IMR-90 (cell line): ENCODE measurements at places on chromosomes 1 and 21. TPM values are rescaled to one million over a fixed set of nuclear protein-coding genes. Genes with fewer than 3 reads are reported as not detected.

- peak; percentile 83 for DNase-seq
These were observed 120.2 kb downstream of the ACTL8 start for GRCh38 chr1:17875171-17875881.

DNA sequence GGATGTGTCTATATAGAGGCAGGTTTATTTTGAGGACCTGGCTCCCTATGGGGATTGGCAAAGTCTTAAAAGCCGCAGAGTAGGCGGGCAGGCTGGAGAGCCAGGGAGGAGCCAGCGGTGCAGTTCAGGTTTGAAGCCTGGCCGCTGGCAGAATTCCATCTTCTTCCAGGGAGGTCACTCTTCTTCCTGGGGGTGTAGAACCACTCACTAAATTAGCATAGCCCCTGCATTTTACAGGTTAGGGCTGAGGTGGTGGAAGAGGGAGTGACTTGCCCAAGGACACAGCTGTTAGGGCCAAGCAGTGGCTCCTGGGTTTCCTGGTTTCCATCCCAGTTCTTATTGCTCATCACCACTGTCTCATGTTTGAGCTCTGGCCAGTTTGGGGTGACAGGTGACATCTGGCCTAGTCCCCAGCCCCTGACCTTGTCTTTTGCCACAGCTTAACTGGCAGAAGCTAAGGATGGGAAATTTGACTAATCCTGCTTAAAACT, 1.4 kb downstream of the PINK1 start:
- peak; percentile 25 for DNase-seq

DNA sequence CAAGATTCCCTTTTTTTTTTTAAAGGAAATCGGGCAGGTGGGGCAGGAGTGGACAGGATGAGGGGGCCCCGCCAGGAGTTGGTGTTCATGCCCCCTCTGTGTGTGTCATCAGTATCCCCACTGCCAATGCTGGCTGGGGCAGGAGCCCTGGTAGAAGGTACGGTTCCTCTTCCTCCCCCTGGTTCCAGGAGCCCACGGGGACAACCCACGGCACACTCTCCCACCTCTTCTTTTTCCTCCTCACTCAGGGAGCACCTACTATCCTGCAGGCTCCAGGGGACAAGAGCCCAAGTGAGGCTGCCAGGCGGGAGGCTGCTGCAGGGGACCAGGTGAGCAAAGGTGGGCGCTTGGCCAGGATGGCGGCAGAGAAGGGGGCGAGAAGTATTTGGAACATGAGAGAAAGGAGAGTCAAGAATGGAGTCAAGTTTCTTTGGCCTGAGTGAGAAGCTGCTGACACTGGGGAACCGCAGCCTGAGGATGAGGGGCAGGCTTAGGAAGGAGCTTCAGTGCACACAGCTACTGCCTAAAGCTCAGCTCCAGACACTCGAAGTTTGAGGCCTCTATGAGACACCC, 26.5 kb downstream of the ECE1 start:
- DNase-seq = no peak

DNA sequence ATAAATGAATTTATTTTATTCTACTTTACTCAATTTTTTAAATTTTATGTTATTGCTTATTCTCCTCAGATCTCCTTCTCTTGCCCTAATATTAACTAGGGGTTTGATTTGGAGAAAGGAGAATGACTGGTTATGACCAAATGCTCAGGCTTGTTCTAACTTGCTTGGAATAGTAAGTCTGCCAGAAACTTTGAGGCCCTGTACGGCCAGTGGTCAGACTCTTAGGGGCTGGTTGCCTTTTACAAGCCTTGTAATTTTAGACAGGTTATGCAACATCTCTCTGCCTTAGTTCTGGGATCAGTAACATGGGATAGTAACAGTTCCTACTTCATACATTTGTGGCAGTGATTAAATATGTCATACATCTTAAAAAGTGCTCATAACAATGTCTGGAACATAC, 279.5 kb downstream of the DUSP10 start:
- DNase-seq = no peak

GRCh38 chr1:90387805-90388204, 329.3 kb downstream of the BARHL2 start:
- DNase-seq = no peak

DNA sequence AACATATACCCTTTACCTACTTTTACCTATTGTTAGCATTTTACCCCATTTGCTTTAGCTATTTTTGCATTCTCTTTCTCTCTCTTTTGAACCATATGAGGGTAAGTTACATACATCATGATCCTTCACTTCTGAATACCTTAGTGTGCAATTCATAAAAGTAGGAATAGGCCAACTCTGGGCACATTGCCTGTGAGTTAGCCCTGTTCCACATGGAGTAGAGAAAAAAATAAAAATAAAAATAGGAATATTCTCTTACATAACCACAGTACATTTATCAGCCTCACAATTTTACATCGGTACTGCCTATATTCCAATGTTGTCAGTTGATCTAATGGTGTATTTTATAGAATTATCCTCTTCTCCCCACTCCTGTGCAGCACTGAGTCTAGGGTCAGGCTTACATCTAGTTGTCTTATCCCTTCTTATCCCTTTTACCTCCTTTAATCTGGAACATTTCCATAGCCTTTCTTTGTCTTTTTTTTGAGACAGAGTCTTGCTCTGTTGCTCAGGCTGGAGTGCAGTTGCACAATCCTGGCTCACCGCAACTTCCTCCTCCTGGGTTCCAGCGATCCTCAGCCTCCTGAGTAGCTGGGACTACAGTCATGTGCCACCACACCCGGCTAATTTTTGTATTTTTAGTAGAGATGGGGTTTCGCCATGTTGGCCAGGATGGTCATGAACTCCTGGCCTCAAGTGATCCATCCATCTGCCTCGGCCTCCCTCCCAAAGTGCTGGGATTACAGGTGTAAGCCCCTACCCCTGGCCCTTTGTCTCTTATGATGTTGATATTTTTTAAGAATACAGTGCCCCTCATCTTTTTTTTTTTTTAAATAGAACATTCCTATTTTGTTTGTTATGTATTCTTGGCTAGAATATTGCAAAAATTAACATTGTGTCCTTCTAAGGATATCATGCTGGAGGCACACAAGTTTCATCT, 11.1 kb upstream of the SLC30A1 start:
- peak; percentile 62 for DNase-seq

- DNase-seq = no peak
These were observed 99.9 kb downstream of the PBX1 start for GRCh38 chr1:164658864-164659263.

DNA sequence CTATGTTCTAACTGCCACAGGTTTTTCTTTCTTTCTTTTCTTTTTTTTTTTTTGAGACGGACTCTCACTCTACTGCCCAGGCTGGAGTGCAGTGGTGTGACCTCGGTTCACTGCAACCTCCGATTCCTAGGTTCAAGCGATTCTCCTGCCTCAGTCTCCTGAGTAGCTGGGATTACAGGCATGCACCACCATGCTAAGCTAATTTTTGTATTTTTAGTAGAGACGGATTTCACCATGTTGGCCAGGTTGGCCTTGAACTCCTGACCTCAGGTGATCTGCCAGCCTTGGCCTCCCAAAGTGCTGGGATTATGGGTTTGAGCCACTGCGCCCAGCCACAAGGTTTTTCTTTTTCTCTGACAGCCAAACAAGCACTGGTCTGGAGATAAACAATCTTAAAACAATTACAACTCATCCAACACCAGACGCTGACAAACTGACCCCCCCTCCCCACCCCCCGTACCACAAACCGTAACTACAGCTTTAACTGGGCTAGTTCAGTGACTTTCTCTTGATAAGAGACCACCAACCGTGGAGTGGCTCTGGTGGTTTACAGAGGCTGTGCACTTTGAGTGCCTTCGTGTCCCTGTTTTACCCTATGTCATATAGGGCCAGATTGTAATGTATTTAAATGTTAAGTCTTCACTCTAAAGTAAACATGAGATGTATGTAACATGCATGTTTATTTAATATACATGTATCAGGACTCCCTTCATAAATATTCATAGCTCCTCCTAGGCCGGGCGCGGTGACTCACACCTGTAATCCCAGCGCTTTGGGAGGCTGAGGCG, 19.5 kb upstream of the PUM1 start:
- DNase-seq = no peak

GRCh38 chr1:6447016-6447817, 18.8 kb downstream of the TNFRSF25 start:
- no peak for DNase-seq

GRCh38 chr21:39673736-39674135, 61.0 kb downstream of the B3GALT5 start:
- DNase-seq = no peak

DNA sequence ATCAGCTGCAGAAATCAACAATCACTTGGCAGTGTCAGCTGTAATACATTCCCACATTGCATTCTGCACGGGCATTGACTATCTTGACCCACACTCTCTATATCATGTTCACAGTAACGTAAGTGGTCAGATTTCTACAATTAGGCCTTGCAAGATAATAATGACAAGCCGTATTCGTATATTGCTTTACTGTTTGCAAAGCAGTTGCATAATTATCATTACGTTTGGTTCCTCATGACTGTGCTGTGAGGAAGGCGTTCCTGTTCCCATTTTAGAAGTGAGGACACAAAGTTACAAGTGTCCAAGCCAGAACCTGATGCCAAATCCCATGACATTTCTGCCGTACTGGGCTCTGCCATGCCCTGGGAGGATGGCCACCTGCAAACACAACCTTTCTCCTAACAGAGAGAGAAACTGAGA, 53.5 kb upstream of the TARBP1 start:
- no peak for DNase-seq

GRCh38 chr1:14485285-14485684, 113.2 kb upstream of the KAZN start:
- DNase-seq = no peak

GRCh38 chr1:5640845-5641244, 351.4 kb downstream of the NPHP4 start:
- DNase-seq = no peak

DNA sequence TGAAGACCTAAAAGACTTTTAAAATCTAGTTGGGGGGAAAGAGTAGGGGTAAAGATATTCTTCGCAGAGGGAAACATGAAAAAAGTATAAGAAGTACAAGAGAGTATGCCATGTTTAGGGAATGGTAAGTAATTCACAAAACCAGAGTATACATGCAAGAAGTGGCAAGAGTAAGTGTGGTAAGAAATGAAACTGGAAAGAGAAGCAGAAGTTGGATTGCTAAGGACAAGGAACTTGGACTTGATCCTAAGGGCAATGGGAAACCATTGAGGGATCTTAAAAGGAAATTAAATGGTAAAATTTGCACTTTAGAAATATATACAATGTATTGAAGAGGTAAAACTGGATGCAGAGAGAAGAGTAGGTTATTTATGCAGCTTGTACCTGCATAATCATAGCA, 9.2 kb upstream of the ZNF644 start:
- DNase-seq = no peak

DNA sequence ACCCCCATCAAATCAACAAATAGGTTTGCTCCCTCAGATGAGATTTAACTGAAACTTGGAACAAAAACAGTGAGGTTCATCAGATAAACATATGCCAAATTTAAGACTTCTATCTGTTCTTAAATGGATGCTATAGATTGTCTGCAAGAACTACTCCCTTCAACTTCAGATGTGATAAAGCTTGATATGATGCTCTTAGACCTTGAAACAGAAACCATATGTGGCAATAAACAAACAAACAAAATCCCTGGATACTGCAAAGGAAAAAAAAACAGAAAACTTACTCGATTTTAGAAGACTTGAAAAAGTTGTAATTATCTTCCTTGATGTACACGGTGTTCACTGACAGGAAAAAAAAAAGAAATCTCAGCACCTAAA, 286.1 kb upstream of the USP25 start:
- DNase-seq = no peak

GRCh38 chr1:156618853-156619581, at the start of gene HAPLN2:
TSS of gene HAPLN2 (plus strand) at chr1:156619415. CDS start at chr1:156623491, 4,076 bp downstream.
- no peak for DNase-seq

The UBL4B gene
- total RNA-seq = not detected in 2 replicates

The MPL gene
- total RNA-seq = not detected in 2 replicates

The PRAMEF11 gene
- not detected in 2 replicates for total RNA-seq

The PRKCZ gene
- total RNA-seq = 2.0 and 2.8 TPM in 2 replicates

The CA6 gene
- not detected in 2 replicates for total RNA-seq

The MYOG gene
- total RNA-seq = not detected in 2 replicates

The ZYG11A gene
- total RNA-seq = 1.9 and 2.0 TPM in 2 replicates

The KIF21B gene
- 0.36 and 0.56 TPM in 2 replicates for total RNA-seq
